Progenitor cell of endocrine pancreas (in vitro differentiated cells): ENCODE measurements at places on chromosomes 7 and 10.

- H3K4me1 ChIP-seq = no peaks in the 10 kb centered on the region
- H3K36me3 ChIP-seq = no peaks in the 10 kb centered on the region
- no peak overlapping the region for H3K27ac ChIP-seq
Observed at GRCh38 chr7:153590136-153590535, 462.1 kb upstream of the DPP6 start.

- peaks cover 2% of the 10 kb centered on the region for H3K27me3 ChIP-seq
- H3K4me3 ChIP-seq = no peak overlapping the region
- DNase-seq = no peak
- no peak overlapping the region for H3K27ac ChIP-seq
- H3K4me1 ChIP-seq = no peaks in the 10 kb centered on the region
Observed at GRCh38 chr10:27369880-27370279, 129.3 kb upstream of the ACBD5 start.

DNA sequence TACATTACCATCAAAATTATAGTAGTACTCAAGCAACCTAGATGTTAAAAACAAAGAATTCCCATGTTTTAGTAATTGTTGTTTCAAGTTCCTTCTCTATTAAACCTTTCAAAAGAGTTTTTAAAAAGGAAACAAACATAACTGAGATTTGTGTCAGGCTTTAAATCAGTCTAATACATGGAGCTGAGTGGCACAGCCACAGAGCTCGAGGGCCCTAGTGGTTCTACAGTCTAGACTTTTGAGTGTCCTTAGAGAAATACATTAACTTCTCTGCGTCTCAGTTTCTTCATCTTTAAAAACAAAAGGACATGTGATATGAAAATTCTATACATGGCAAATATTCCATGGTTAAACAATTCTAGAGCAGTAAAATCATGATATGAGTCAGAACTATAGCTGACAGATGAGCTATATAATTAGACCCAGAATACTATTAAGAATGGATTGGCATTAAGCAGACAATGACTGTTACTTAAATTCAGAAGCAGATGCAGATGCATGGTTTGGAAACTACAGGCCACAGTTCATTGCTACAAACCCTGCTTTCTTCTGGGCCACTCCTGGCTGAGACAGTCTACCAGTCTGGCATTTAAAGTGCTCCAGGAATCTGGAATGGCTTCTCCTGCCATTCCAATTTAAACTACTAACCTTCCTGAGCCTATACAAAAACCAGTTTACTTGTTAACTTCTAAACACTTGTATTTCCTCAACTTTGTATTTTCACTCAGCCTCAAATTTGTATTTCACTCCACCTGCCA, 77.4 kb downstream of the EPC1 start:
- H3K27ac ChIP-seq = no peak overlapping the region
- peaks cover 5% of the 10 kb centered on the region for H3K4me1 ChIP-seq
- no peak overlapping the region for H3K4me3 ChIP-seq
- no peaks in the 10 kb centered on the region for H3K27me3 ChIP-seq

DNA sequence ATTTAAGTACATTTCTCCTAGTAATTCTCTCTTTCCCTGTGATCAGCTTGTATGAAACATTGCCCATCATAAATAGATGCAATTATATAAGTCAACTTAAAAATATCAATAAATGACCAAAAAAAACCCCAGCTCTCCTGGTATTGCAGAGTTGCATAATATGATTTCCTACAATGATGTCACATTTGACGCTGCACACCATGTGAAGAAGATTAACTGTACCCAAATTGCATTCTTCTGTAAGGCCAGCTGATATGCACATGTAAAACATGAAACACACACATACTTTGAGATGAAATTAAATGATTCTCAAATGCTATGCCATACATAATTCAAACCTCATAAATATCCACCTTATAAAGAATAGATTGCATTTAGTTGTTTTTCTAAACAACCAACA, 115.5 kb downstream of the AGMO start:
- H3K27me3 ChIP-seq = no peaks in the 10 kb centered on the region
- no peak overlapping the region for H3K4me3 ChIP-seq
- no peaks in the 10 kb centered on the region for H3K36me3 ChIP-seq
- peaks cover 2% of the 10 kb centered on the region for H3K4me1 ChIP-seq

- H3K36me3 ChIP-seq = peaks cover 13% of the 10 kb centered on the region
- no peak overlapping the region for H3K4me3 ChIP-seq
- no peak for DNase-seq
- H3K4me1 ChIP-seq = peaks cover 35% of the 10 kb centered on the region
Observed at GRCh38 chr7:55189146-55189766, 170.4 kb downstream of the EGFR start.

DNA sequence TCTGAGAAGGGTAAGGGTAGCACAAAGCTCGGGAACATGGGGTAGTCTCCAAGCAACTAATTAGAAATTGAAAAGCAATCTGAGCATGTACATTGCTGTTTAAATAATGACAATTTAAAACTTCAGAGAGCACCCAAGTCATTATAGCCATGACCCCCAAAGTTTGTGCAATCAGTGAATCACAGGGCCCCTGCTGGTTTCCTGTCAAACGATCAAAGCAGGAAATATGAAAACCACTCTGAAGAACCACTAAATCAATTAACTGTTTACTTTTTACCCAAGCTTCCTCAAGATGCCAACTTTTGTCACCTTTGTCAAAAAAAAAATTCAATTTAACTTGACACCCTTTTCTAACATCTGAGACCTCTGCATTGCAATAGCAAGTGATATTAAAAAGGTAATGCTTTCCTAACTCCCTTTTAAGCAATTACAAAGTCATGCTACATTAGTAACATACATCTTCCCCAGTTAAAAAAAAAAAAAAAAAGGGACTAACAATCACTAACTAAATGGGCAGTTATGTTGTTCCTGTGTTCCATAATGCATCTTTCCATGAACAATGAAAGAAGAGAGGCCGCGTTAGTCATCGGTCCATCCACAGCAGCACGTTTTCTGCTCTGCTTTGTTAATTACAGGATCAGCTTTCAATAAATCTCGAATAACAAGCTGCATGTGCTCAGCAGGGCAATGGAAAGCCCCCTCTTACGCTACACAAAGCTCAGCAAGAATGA, 80.6 kb downstream of the ETV1 start:
- H3K27ac ChIP-seq = no peak overlapping the region
- DNase-seq = no peak
- H3K4me3 ChIP-seq = no peak overlapping the region
- H3K36me3 ChIP-seq = peaks cover 8% of the 10 kb centered on the region
- H3K4me1 ChIP-seq = no peaks in the 10 kb centered on the region

GRCh38 chr7:128914566-128915151, 4.2 kb upstream of the KCP start:
- H3K4me3 ChIP-seq = no peak overlapping the region
- H3K27me3 ChIP-seq = peaks cover 57% of the 10 kb centered on the region
- no peaks in the 10 kb centered on the region for H3K36me3 ChIP-seq
- no peak overlapping the region for H3K27ac ChIP-seq
